ENCODE measurements at places on chromosomes 5 and 9. TPM values are rescaled to one million over a fixed set of nuclear protein-coding genes. Genes with fewer than 3 reads are reported as not detected.

Gene CATSPER3
- 0.22 TPM for polyA plus RNA-seq

Gene GABBR2
- 3.2 TPM for polyA plus RNA-seq

Gene SPINK13
- polyA plus RNA-seq: not detected

Gene LECT2
- not detected for polyA plus RNA-seq

Gene TAF1L
- not detected for polyA plus RNA-seq

Gene ERAP2
- 2.7 TPM for polyA plus RNA-seq

Gene BSPRY
- not detected for polyA plus RNA-seq

Gene C5orf52
- polyA plus RNA-seq: not detected

Gene SPATA31E1
- 0.02 TPM for polyA plus RNA-seq

Gene PCDHGA4
- 6.3 TPM for polyA plus RNA-seq

Gene C9orf153
- polyA plus RNA-seq: 0.30 TPM

Gene MLANA
- polyA plus RNA-seq: not detected

Gene NFIL3
- 30.3 TPM for polyA plus RNA-seq

Gene NTNG2
- polyA plus RNA-seq: 0.93 TPM

Gene DMRTA1
- 0.07 TPM for polyA plus RNA-seq

Gene FABP6
- not detected for polyA plus RNA-seq

Gene FGF10
- 0.10 TPM for polyA plus RNA-seq

Gene C7
- 17.1 TPM for polyA plus RNA-seq

Gene RBM18
- 38.6 TPM for polyA plus RNA-seq

Gene TRIP13
- 14.4 TPM for polyA plus RNA-seq

Gene CAMK4
- 3.2 TPM for polyA plus RNA-seq

Gene LSM11
- 2.5 TPM for polyA plus RNA-seq

Gene FST
- 106 TPM for polyA plus RNA-seq

Gene FBN2
- 46.5 TPM for polyA plus RNA-seq

Gene SLC6A7
- polyA plus RNA-seq: not detected

Gene HTR4
- polyA plus RNA-seq: not detected

Gene PNPLA7
- polyA plus RNA-seq: 0.26 TPM

Gene SLC6A18
- not detected for polyA plus RNA-seq

Gene FGFR4
- 5.8 TPM for polyA plus RNA-seq

Gene TMEFF1
- polyA plus RNA-seq: 0.45 TPM

Gene PCDHGB5
- polyA plus RNA-seq: 12.5 TPM

Gene SHC3
- 4.3 TPM for polyA plus RNA-seq

Gene ASPN
- polyA plus RNA-seq: 1.1 TPM

Gene HK3
- not detected for polyA plus RNA-seq

Gene SNCAIP
- polyA plus RNA-seq: 10.7 TPM

Gene GMCL2
- not detected for polyA plus RNA-seq

Gene GFPT2
- polyA plus RNA-seq: 13.9 TPM

Gene FAM81B
- polyA plus RNA-seq: not detected

Gene ANGPTL2
- 108 TPM for polyA plus RNA-seq

Gene EQTN
- polyA plus RNA-seq: not detected

Gene MEIKIN
- not detected for polyA plus RNA-seq

Gene CNTNAP3B
- polyA plus RNA-seq: 4.4 TPM

Gene MAT2B
- polyA plus RNA-seq: 86.4 TPM

Gene PRR7
- polyA plus RNA-seq: 1.0 TPM

Measured in AG04450 (cell line).